NCI-H226 (cell line): ENCODE measurements at places on chromosomes 2 and 18.
A peak's percentile ranks its signal among the peaks of the same experiment; 100 is the strongest.

GRCh38 chr18:11034884-11035283 is 114.5 kb downstream of the PIEZO2 start:
- peak; percentile 44 for DNase-seq

GRCh38 chr2:219664944-219665343 is 37.5 kb downstream of the SLC4A3 start:
- DNase-seq, result no peak

DNA sequence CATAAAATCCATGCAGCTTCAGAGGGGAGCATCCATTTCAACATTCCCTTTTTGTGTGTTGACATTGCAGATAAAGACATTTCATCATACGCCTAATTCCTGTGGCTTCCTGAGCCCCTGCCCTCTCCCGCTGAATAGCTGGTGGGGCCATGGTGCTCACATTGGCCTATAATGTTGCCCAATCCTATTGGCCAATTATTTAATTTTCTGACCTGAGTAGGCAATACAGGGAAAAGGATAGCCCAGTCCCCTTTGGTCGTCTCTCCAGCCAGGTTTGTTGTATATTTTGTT is 163.8 kb upstream of the MYCN start:
- DNase-seq, result peak; percentile 59

DNA sequence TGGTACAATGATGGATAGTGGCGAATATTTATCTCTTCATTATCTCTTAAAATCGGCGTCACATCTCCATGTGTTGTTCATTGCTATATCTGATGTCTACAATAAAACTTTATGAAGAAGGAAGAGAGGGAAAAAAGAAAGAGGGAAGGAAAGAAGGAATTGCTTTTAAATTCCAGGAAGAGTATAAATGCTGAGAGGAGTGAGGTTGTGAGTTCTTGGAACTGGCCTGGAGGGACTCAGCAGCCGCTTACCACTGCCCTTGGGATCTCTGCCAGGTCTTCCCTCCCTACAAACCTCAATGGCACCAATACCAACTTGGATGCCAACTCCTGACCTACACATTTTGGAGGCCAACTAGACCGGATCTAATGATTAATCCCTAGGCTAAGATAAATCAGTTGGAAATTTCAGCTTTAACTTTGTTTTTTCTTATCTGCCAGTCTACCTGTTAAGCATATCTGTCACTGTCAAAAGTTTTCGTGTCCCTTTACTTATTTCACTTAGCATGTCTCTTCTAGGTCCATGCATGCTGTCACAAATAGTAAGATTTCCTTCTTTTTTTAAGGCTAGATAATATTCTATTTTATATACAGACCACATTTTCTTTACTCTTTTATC is 9.8 kb downstream of the SCN9A start:
- peak; percentile 73 for DNase-seq

- peak; percentile 31 for DNase-seq
Observed at GRCh38 chr18:24006712-24007313, 7.7 kb upstream of the TTC39C start.

- no peak for DNase-seq
Observed at GRCh38 chr18:50607378-50607926, 47.6 kb downstream of the MAPK4 start.

DNA sequence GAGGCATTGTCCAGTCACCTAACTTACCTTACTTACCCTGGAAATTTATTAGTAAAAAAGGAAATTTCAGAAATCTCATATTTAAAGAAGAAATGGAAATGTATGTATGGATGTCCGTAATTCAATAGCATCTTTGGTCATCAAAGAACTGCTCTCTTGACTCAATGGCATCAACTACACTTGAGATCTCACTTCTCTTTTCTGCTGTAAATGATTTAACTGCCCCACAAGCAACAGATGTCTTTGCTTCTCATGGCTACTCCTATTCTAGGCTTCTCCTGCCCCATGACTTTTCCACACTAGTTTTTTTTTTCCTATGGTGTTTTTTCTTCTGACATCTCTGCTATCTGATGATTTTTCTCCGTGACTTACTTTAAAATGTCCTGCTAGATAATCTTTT is 34.0 kb upstream of the ERMN start:
- no peak for DNase-seq

DNA sequence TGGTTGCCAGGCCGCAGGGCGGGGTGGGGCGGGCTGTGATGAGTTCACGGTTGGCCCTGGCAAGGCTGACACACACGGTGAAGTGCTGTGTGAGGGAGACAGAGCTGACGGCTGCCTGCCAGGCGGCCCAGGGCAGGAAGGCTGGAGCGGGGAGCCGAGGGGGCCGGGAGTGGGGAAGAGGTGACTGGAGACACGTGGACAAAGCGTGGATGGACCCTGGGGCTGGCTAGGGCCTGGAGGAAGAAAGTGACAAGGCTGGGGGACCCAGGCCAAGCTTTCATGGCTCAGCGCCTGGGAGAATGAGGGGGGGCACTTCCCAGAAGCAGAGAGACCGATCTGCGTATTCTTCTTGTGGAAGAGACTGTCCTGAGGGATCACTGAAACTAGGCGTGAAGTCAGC is 123.2 kb downstream of the DYSF start:
- DNase-seq, result no peak

DNA sequence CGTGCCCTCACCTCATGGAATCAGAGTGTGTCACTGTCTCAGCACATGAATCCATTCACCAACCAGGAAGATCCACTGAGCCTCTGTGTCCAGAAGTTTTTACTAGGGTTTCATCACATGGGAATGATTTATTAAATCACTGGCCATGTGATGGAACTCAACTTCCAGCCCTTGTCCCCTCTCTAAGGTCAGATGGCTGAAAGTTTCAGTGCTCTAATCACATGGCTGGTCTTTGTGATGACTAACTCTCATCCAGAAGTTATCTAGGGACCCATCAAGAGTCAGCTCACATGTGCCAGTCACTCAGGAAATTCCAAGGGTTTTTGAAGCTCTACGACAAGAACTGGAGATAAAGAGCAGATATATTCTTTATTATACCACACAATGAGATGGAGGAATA is 140.5 kb upstream of the GYPC start:
- DNase-seq, result no peak

GRCh38 chr2:224952936-224953657 is 89.2 kb downstream of the DOCK10 start:
- DNase-seq, result no peak

- no peak for DNase-seq
Observed at GRCh38 chr2:174597345-174598047, at the start of gene WIPF1. TSS of gene WIPF1 (minus strand) at chr2:174597804. CDS start at chr2:174585573, 12,231 bp downstream.

DNA sequence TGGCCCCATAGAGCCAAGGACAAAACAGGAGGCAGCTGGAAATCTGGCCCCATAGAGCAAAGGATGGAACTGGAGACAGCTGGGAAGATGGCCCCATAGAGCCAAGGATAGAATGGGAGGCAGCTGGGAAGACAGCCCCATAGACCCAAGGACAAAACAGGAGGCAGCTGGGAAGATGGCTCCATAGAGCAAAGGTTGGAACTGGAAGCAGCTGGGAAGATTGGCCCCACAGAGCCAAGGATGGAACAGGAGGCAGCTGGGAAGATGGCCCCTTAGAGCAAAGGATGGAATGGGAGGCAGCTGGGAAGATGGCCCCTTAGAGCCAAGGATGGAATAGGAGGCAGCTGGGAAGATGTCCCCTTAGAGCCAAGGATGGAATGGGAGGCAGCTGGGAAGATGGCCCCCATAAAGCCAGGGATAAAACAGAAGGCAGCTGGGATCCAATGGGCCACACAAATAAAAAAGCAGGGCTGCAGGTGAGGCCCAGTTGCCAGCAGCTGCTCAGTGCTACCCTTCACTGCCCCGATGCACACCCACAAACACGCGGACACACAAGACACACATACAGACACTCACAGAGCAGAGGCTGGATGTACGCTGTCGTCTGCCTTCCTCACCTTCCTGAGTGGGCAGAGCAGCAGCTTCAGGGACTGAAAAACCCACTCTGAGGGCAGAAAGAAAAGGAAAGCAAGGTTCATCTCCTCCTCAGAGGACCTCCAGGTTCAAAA is 505.4 kb upstream of the MYT1L start:
- no peak for DNase-seq

- no peak for DNase-seq
Observed at GRCh38 chr2:67108231-67108630, 288.9 kb upstream of the ETAA1 start.

GRCh38 chr2:207920321-207920720 is 105.0 kb downstream of the PLEKHM3 start:
- no peak for DNase-seq

DNA sequence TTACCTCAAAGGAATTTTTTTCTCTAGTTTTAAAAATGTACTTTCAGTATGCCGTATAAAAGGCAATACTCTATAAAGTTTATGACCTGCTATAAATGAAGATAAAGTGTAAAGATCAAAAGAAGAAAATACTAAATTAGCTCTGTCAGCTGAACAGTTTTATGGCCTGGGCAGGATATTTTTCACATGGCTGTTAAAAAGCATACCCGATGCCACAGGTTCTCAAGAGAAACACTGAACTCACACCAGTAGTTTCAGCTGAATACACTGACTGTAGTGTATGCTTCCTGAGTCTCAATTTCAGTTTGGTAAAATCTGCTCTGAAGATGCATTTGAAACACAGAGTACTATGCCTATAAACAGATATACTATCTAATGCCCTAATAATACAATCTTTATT is 126.0 kb downstream of the PIGN start:
- no peak for DNase-seq

DNA sequence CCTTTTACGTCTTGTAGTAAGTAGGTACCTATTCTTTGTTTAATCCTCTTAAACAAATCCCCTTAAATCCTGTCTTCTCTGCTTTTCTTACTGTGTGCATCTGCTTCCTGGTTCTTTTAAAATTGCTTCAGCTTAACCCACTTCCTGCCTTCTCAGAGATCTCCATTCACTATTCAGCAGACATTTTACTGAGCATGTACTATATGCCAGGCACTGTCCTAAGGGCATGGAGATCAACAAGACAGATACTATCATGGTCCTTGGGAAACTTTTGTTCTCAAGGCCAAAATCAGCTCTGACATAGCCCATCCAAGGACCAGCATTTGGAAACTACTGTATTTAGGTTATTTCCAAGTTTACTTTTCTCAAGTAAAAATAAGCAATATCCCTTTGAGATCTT is 227.5 kb downstream of the TPGS2 start:
- DNase-seq, result no peak

DNA sequence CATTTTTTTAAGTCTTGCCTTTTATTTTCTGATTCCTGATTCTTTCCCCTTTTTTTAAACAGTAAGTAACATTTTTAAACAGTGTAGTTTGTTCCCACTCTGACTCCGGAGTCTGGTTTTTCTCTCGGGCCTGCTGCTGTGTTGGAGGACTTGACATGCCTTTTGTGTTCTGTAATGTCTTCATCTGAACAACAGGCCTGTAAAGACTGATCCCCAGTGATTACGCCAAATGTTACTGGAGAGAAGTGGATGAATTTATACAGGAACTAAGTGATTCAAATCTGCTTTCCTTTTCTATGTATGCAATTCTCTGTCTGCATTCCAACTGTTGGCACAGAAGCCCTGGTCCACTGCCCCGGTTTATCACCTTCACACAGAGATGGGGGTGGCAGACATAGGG is 54.3 kb upstream of the RMDN2 start:
- DNase-seq, result no peak

- no peak for DNase-seq
Observed at GRCh38 chr2:4139731-4140130, 436.4 kb downstream of the DCDC2C start.

DNA sequence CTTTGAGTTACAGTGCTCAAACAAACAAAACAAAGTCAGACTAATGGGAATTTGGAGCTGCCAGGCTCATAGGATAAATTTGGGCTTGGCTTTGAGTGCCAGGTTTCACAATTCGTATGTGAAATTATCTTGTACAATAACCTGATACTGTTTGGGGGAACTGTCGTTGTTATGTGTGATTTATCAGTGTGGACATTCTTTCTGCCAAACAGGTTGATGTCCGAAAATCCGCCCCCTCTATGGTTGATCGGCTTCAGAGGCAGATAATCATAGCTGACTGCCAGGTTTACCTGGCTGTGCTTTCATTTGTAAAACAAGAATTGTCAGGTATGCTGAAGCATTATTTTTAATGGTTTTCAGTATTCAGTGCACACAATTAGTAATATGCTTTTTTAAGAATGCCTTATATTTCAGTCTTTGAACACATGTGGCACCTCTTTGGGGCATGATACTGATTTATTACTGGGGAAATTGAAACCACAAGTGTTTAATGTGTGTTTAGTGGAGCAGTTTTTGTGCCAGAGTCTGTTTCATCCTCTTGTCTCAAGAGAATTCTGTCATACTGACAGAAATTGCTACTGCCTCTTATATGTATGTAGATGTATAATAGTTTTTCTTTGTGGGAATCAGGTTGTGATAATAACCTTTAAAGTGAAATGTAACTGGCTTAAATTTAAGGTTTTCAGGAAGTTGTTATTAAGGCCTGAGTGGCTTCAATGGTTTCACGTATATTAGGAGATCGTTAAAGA is 54.6 kb downstream of the TTC39C start:
- DNase-seq, result no peak

- DNase-seq, result no peak
Observed at GRCh38 chr18:42064109-42064508, 109.1 kb downstream of the PIK3C3 start.

DNA sequence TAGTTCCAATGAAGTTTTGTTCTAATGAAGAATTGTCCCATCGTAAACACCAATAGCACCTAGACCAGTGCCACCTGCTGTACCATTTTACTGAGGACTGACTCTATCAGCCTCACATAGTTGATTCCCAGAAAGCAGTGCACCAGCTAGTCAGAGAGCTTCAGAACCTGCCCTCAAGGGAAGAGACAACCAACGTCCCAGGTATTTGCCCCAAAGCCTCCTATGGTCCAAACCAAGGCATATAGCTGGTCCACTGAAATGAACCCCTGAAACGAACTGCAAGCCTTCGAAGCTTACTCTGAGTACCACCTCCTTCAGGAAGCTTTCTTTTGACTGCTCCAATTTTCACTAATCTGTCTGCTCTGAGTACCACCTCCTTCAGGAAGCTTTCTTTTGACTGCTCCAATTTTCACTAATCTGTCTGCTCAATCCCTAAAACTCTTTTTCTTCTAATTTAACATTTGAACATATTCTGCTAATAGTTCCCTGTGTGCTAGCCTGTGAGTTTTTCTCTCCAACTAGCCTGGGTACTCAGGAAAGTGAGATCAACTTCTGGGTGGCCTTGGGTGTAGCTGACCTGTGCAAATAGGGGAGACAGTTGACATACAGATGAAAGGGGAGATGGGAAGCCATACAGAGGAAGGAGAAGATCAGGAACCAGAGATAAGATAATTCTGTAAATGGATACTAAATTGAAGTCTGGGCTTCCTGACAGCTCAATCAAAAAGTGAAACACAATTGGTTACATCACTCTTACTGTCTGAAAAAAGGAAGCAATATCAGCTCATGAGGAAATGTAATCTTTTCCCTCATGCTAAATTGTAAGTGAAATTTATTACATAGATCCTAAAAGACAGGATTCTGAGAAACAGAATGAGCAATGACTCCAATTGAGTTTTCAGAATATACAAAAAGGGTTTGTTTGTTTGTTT is 33.5 kb upstream of the EML4 start:
- no peak for DNase-seq

DNA sequence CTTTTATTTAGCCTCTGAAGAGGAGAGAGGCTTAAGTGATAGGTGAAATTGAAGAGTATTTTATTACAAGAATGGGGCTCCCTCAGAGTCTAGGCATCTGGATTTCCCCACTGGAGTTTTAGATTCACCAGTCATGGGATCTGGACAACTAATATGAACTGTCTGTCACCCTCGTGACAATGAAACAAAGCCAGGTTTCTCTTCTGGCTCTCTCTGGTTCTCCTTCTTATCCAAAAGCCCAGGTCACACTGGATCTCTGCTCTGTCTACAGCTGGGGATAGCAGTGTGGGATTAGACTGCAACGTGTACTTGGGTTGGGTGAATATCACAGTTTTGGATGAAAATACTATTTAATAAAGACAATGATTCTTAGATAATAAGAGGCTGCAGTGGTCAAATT is 31.2 kb downstream of the LHCGR start:
- no peak for DNase-seq
